ENCODE measurements at places on chromosomes 4 and X.
A peak's percentile ranks its signal among the peaks of the same experiment; 100 is the strongest.

GRCh38 chr4:179307297-179308136, 1865.3 kb upstream of the AGA start:
- DNase-seq, result peak; percentile 29

DNA sequence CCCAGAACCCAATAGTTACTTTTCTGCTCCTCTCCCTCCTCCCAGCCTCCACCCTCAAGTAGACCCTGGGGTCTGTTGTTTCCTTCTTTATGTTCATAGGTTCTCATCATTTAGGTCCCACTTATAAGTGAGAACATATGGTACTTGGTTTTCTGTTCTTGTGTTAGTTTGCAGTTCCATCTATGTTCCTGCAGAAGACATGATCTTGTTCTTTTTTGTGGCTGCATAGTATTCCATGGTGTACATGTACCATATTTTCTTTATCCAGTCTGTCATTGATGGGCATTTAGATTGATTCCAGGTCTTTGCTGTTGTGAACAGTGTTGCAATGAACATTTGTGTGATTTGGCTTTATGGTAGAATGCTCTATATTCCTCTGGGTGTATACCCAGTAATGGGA, 47.8 kb upstream of the LEF1 start:
- no peak for DNase-seq

DNA sequence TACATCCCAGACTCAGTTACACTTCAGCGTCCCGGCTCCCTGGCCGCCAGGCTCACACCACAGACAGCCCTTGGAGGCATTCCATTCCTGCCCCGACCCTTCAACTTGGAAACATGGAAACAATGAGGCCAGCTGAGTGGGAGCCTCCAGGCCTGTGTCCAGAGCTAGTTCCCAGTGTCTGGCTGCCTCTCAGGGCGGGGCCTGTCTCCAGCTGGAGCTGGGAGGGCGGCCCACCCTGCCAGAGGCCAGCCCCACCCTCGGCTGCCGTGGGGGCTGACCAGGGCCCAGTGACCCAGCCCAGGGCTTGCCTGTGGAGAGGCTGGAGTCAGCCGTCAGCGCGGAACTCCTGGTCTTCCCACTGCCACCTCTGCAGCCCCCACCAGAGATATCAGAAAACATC, 37.4 kb upstream of the SPON2 start:
- no peak for DNase-seq

GRCh38 chr4:95355021-95355420, 193.8 kb downstream of the UNC5C start:
- no peak for DNase-seq

DNA sequence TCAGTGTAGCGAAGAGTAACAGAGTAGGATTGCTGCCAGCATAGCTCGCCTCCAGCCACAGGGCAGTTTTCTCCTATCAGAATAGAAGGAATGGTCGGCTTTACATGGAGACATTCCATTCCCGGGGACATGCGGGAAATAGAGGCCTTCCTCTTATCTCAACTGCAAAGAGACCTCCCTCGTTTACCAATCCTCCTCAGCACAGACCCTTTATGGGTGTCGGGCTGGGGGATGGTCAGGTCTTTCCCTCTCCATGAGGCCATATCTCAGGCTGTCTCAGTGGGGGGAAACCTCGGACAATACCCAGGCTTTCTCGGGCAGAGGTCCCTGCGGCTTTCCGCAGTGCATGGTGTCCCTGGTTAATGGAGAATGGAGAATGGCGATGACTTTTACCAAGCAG, 285.0 kb downstream of the ASMT start:
- DNase-seq, result no peak

DNA sequence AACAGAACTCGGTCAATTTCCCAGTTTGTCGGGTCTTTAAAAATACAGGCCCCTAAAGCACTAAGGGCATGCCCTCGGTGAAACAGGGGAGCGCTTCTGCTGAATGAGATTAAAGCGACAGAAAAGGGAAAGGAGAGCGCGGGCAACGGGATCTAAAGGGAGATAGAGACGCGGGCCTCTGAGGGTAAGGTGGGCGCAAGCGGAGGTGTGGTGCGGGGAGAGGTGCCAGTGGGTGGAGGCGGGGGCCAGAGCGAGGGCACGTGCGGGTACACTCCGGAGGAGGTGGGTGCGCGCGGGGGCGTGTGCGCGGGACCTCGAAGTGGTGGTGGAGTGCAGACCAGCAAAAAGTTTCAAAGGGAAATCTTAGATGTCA, 787 bp upstream of the TET2 start:
- peak; percentile 47 for DNase-seq

GRCh38 chr4:16438986-16439385, 212.7 kb upstream of the TAPT1 start:
- DNase-seq, result no peak

GRCh38 chr4:105627620-105628019, 75.2 kb downstream of the ARHGEF38 start:
- no peak for DNase-seq

GRCh38 chrX:154738011-154738738, 12.7 kb downstream of the GAB3 start:
- DNase-seq, result no peak

DNA sequence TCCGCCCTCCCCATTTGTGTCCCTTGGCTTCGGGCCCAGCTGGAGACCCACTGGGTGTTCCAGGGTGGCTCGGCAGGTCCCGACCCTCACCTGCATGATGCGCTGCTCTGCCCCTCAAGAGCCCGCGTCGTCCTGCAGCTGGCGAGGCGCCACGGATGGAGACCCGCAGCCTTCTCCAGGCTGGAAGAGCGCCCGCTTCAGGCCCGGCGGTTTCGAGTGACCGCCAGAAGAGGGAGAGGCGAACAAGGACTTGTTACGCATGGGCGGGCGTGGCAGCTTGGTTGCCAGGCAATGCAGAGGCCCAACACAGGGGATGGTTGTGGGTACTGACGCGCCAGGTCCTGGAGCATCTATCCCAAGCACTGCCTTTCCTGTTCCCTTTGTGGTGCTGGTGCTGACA, at the start of gene PDCL2:
PDCL2 (minus strand) TSS at position 232 of the 400 bp plus-strand sequence; CDS start at position 96, 136 bp downstream.
- DNase-seq, result no peak

- no peak for DNase-seq
Measured at GRCh38 chrX:41686788-41687187, 2.0 kb upstream of the GPR34 start.

GRCh38 chr4:182454440-182455013, 211.3 kb downstream of the TENM3 start:
- DNase-seq, result no peak

GRCh38 chrX:63761639-63762038, 23.4 kb downstream of the ARHGEF9 start:
- no peak for DNase-seq

DNA sequence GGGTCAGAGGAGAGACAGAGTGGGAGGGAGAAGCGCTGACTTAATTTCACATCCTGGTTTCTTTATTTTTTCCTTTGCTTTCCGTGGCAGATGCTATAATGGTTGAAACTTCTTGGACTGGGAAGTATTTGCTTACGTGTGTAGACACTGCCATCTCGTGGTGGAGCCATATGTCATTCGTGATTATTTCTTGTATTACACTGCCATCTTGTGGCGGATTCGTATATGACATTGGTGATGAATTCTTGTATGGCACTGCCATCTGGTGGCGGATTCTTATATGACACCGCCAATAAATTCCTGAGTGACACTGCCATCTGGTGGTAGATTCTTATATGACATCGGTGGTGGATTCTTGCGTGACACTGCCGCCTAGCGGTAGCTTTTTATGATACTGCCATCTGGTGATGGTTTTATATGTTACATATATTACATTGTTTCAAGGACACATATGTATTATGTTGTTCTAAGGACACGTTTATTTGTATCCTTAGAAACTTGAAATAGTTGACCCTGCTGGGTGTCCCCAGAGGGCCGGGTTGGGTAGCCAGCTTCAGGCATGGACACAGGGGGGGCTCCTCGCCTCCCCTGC, 37.3 kb upstream of the CLCN4 start:
- peak; percentile 55 for DNase-seq

DNA sequence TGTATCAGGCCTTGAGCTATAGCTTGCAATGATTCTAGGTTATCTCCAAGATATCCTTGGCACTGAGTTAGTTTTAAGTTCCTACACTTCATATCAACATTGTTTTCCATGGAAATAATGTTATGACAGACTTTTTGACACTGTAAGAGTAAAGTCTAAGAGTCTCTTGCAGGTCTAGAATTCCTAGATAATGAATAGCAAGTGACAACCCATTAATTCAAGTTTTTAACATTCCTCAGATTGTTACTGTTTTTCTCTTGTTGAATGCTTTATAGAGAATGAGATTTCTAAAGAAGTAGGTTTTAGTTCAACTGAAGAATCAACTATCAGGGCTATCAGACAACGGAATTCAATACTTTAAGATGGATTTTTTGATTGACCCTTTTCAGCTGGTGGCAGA, 276.1 kb downstream of the PPP3CA start:
- DNase-seq, result no peak

DNA sequence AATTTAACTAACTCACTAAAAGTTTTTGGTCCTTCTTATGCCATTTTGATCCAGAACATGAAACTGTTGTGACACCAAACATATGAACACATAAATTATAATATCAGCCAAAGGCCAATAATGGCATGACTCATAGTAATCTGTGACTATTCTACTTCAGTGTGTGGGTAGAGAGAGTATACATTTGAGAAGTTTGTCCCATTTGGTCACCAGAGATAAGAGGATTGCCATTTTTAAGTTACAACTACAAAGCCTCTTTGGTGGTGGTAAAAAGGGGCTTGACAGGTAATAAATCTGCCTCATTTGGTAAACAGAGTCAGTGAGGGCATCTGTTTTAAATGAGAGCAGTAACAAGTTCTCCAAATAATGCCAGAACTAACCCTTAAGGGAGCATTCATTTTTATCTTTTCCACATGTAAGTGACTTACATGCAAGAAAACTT, 117.9 kb downstream of the TBC1D19 start:
- no peak for DNase-seq

- no peak for DNase-seq
Measured at GRCh38 chr4:19776021-19776459, 475.7 kb upstream of the SLIT2 start.

GRCh38 chr4:177092807-177093206, 216.9 kb upstream of the NEIL3 start:
- DNase-seq, result no peak

DNA sequence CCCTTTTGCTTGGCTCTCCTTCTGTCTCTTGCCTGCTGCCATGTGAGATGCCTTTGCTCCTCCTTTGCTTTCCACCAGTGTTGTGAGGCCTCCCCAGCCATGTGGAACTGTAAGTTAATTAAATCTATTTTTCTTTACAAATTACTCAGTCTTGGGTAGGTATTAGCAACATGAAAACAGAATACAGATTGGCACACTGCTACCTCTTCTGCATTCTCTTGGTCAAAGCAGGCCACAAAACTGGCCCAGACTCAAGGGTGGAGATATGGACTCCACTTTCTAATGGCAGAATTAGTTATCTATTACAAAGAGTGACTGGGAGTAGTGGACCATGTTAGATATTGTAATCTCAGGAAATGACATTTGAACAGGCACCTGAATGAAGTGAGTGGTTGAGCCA, 21.5 kb upstream of the CCDC149 start:
- DNase-seq, result no peak

GRCh38 chrX:110384490-110384889, 25.8 kb downstream of the RTL9 start:
- no peak for DNase-seq

- no peak for DNase-seq
Measured at GRCh38 chr4:114601304-114602052, 2.9 kb downstream of the UGT8 start.

DNA sequence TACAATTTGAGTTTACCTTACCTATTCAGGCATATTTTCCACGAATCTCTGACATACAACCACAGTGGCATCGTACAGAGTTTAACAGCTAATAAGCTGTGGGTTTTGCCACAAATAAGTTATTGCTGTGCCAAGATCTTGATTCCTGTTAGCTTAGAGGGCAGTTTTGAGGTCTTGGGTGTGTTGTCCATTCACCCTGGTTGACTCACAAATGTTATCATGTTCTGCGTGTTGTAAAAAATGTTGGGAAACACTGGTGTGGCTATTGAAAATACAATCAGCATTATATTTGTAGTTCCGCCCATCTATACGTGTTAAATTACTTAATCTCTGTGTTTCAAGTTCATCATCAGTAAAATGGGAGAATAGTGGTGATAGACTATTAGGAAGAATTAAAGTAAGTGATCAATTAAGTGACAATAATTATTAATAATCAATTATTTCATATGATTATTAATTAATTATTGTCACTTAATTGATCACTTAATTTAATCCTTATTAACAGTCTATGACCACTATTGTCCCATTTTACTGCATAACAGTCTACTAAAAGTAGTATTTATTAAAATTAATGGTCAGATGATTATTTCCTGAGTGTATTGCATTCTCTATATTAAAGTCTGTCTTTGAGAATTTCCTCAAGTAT, 96.3 kb downstream of the TMA16 start:
- no peak for DNase-seq

DNA sequence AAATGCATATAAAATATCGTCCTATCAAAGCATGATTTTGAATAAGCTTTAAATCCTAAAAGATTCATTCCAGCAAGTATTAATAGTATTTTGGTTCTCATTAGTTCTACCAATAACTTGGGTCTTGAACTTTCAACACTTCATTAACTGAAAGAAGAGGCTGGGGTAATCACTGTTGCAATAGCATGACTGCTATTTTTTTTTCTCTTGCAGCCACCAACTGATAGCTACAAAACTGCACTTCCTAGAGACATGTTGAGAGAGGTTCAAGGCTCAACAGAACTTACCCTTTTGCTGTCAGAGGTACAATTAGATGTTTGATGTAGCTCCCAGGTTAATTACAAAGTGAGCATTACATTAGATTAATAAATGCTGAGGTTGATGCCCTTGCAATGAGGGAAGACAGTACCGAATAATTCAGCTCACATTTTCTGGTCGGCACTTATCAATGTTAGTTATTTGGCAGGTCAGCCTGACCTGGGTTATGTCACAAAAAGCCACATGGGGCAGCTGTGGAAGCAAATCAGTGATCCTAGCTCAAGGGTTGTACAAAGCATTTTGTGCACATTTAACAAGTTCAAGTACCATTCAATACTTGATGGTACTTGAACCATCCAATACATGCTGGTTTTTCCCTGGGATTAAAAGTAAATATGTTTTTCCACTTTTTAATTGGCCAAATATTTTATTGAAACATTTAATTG, 29.9 kb upstream of the TET2 start:
- no peak for DNase-seq

DNA sequence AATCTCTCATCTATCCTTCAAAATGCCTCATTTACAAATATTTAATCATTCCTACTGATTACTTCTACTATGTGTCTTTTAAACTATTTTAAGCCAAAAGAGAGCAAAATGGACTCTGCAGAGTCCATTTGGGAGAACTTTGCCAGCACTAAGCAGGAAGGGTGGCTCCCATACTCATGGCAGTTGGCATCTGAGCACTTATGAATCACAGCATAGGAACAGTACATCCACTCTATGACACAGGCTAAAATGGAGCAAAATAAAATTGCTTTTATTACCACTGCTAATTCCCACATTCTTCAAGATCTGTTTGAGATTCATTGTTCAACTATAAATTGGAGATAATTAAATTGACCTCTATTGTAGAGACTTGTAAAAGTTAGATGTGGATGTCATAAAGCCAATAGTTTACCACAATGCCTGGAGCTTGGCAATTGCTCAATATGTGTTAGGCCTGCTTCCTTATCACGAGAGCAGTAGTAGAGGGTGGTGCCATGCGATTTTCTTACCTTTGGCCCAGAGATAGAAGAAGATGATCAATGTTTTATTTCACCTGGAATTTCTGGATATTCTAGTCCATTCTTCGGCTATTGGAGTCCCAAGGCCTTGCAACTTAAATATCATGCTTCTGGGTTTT, 19.1 kb downstream of the HPGD start:
- DNase-seq, result no peak
